Vagina (tissue), 2 donors: ENCODE measurements at places on chromosomes 5 and 9. TPM values are rescaled to one million over a fixed set of nuclear protein-coding genes. Genes with fewer than 3 reads are reported as not detected.
A peak's percentile ranks its signal among the peaks of the same experiment; 100 is the strongest.

Gene PHF24
- 0.25 TPM for total RNA-seq

DNA sequence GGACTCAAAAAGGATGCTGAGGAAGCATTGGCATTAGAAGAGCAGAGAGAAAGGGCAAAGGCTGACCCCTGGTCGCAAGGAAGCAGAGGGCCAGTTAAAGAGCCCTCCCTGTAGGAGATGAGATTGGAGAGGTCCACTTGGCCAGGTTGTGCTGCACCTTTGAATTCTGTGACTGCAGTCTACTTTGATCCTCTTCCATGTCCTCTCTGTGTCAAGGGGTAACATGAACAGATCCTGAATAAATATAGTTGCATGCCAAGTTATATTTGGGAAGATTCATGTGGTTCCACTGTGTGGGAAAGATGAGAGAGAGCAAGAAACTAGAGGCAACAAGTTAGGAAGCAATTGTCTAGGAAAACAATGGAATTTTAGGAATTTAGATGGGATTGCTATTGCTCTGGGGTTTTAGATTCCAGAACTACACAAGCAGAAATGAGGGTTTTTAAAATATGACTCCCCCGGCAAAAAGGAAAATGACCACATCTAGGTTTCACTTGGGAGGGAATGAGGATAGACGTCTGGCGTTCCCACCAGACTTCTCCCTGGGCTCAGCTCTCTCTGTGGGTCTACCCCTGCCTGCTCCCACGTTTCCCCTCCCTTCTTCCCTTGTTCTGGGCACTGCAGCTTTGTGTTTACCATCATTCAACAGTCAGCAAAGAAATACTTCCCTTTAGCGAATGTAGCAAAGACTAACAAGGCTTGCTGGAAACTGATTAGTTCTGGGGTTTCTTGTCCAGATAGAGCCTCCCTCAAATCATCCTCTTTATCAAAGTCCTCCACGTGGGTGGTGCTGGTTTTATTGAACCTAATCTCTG lies 63.6 kb downstream of the SNX18 start:
- H3K4me1 ChIP-seq: peaks cover 13% of the 10 kb centered on the region
- peak overlapping the region; percentile 21 for H3K27ac ChIP-seq
- no peak for DNase-seq

- H3K4me3 ChIP-seq: no peak overlapping the region
- H3K36me3 ChIP-seq: no peaks in the 10 kb centered on the region
- H3K27me3 ChIP-seq: no peaks in the 10 kb centered on the region
- no peak for DNase-seq
These were observed 5.1 kb upstream of the SEPTIN8 start for GRCh38 chr5:132782101-132782500.

DNA sequence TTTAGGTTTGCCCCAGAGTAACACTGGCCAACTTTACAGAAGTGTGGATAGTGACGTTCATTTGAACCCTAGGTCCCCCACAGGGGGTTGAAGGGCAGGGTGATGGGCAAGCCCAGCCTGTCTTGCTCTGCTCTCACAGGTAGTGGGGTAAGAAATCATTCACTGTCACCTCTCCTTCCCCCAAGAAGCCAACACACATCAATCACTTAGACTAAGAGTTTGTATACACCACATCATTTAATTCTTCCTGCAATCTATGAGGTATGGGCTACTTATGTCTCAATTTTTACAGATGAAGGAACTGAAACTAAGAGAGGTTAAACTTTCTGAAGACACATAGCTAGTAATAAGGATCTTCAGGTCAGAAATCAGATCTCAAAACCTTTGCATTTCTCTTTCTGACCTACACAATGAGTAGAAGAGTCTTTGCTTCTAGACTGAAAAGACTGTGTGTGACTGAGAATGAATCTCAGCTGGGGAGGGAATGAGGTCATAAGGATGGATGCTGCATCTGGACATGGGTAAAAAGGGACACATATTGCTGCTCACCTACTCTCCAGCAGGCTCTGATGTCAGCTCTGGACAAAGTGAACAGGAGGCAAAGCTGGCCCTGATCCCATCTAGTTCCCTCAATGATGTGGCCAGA lies 81.0 kb upstream of the EQTN start:
- peaks cover 16% of the 10 kb centered on the region for H3K4me1 ChIP-seq
- H3K27ac ChIP-seq: no peak overlapping the region
- H3K27me3 ChIP-seq: no peaks in the 10 kb centered on the region
- no peak for DNase-seq
- no peak overlapping the region for H3K4me3 ChIP-seq

Gene SPAG8
- not detected for total RNA-seq

Gene NSD1
- 45.4 TPM for total RNA-seq

GRCh38 chr9:86279839-86280238 lies 2.5 kb downstream of the ISCA1 start:
- no peaks in the 10 kb centered on the region for H3K27me3 ChIP-seq
- DNase-seq: no peak
- no peak overlapping the region for H3K27ac ChIP-seq
- H3K36me3 ChIP-seq: no peaks in the 10 kb centered on the region

DNA sequence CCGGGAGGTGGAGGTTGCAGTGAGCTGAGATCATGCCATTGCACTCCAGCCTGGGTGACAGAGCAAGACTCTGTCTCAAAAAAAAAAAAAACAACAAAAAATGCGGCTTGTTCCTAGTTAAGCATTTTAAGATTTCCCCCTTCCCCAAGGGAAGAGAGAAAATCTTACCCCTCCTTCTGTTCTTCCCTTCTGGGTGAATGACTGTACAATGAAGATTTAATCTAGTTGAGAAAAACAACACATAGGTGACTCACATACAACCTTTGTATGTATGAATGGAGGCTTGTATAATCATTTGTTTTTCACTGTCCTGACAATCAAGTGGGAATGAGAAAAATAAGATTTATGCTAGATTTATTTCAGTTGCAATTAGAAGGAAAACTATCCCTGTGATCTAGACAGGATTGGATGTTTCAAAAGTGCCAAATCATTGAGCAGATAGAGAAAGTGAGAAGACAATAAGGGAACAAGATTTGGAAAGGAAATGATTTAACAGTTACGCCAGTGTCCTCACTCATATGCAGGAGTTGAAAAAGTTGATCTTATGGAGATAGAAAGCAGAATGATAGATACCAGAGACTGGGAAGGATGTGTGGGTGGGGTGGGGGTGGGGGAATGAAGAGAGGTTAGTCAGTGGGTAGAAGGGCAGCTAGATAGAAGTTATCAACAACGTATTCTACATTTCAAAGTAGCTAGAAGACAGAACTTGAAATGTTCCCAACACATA lies 16.7 kb downstream of the GDA start:
- no peaks in the 10 kb centered on the region for H3K4me1 ChIP-seq
- H3K36me3 ChIP-seq: no peaks in the 10 kb centered on the region
- H3K27me3 ChIP-seq: no peaks in the 10 kb centered on the region
- DNase-seq: no peak
- no peak overlapping the region for H3K27ac ChIP-seq

Gene PCDHA5
- 0.25 TPM for total RNA-seq

Gene ANP32B
- total RNA-seq: 75.1 TPM

DNA sequence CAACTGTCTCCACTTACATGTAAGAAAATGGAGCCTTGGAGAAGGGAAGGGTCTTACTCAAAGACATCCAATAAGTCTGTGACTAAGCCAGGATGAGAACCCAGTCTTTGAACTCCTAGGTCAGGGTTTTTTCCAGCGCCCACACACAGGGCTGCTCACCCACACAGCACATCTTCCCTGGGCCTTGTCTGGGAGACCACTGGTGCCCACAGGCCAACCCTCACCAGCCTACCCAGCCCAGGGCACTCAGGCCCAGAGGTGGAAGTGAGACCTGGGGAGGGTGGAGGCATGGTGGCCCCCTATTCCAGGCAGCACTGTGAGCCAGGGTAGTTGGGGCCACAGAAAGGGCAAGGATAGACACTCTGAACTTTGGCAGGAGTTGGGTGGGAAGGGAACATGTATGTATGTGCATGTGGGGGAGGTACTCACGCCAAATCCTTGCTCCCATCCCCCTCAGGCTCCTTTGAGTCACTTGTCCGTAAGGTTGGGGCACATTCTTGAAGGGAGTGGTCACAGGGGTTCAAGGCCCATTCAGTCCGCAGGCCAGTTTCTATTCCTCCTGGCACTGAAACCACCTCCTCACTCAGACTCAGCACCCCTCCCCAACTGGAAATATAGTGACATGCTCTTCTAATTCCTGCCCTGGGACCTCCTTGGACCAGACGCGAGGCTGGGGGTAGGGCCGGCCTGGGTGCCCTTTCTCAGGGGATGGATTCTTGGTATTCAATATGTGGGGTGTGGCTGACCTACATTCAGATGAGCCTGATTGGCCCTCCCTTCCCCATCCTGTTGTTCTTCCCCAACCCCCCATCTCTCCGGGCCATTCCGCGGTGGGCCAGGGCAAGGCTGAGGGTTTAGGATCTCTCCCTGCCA lies 2.9 kb upstream of the SLC4A9 start:
- no peak overlapping the region for H3K4me3 ChIP-seq
- H3K27me3 ChIP-seq: no peaks in the 10 kb centered on the region
- no peaks in the 10 kb centered on the region for H3K36me3 ChIP-seq
- peaks cover 15% of the 10 kb centered on the region for H3K4me1 ChIP-seq
- no peak for DNase-seq

DNA sequence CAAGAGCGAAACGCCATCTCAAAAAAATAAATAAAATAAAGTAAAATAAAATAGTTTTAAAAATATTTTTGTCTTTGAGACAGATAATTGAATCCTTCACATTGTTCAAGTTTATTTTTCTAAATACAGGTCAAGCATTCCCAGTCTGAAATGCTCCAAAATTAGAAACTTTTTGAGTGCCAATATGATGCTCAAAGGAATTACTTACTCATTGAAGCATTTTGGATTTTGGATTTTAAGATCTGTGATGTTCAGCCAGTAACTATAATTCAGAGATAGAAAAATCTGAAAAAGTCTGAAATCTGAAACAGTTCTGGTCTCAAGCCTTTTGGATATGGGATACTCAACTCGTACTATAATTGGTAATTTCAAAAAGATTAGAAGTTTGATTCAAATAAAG lies 39.8 kb downstream of the RBM27 start:
- DNase-seq: no peak
- no peaks in the 10 kb centered on the region for H3K27me3 ChIP-seq
- H3K4me1 ChIP-seq: no peaks in the 10 kb centered on the region
- H3K36me3 ChIP-seq: no peaks in the 10 kb centered on the region
- H3K27ac ChIP-seq: no peak overlapping the region
- H3K4me3 ChIP-seq: no peak overlapping the region

Gene PCDHB14
- total RNA-seq: 4.2 TPM

DNA sequence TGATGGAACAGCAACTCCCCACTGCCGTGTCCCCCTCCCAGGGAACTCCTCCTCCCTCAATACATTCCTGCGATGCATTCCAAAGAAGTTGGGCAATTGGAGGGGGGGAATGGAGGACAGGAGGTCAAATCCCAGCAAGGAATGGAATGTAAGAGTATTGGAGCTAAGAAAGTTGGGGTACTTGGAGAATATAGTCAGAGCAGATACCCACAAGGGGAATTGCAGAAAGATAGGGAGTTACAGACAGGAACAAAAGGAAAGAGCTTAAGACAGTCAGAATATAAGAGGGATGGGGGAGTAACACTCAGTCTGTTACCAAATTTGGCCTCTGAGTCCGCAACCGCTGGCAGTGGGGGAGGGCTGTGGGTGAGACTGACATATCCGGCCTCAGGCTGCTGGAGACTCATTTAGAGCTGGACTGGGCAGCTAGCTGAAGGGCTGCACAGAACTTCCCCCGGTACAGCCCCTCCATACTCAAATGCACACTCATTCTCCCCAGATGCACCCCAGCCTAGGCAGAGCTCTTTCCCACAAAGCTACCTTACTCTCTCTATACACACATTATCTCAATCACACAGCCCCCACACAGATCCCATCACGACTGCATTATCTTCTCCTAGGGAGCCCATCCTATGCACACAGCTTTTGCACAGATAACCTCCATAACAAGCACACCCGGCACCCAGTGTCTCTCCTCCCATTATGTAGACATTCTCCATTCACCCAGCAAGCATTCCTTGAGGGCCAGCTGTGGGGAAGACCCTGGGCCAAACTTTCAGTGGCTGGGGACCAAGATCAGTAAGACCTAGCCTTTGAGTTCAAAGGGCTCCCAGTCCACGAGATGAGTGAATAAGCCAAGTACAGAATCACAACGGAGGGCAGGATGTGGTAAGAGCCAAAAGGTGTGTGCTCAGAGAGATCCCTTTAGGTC lies 3.7 kb downstream of the TLN1 start:
- H3K27ac ChIP-seq: peak overlapping the region; percentile 89
- peak overlapping the region; percentile 92 for H3K4me3 ChIP-seq
- peak; percentile 93 for DNase-seq
- H3K27me3 ChIP-seq: no peaks in the 10 kb centered on the region

DNA sequence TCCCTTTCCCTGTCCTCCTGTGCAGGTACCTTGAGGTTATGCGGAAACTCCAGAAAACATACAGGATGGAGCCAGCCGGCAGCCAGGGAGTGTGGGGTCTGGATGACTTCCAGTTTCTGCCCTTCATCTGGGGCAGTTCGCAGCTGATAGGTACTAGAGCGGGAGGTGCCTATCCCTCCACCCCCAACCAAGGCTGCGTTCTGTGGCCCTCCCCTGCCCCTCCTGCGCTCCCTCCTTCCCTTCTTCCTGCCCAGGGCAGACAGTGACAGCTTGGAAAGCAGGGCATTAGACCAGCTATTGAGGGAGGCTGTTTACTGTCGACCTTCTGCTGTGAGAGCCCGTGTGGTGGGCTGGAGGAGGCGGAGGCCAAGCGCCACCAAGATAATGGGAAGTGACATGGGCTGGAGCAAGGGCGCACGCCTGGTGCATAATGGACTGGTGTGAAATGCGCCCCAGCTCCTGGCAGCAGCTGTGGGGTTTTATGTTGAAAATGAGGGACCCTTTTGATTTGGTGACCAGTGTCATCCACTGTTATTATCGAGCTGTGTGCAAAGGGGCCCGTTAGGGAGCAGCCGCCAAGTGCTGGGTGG lies 25.3 kb downstream of the PTPA start:
- H3K27me3 ChIP-seq: no peaks in the 10 kb centered on the region
- H3K4me3 ChIP-seq: no peak overlapping the region
- H3K27ac ChIP-seq: peak overlapping the region; percentile 100

Gene C1QTNF3
- 7.1 TPM for total RNA-seq

DNA sequence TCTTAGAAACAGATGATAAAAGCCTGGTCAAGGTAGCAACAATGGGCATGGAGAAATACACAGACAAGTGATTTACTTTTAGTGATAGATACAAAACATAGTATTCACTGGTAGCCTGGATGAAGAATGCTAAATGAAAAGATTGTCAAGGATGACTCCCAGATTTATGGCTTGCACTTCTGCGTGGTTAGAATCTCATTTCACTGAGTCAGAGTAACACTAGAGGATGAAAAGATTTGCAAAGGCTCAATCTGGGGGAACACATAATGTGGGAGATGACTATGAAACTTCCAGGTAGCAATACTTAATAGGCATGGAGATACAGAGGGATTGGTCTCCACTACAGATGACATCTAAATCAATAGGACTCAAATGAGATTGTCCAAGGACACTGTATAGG lies 38.4 kb downstream of the AGTPBP1 start:
- H3K4me3 ChIP-seq: no peak overlapping the region
- no peaks in the 10 kb centered on the region for H3K36me3 ChIP-seq
- no peak overlapping the region for H3K27ac ChIP-seq
- no peaks in the 10 kb centered on the region for H3K27me3 ChIP-seq
- DNase-seq: no peak
